ENCODE measurements at places on chromosomes 5 and 9.

DNA sequence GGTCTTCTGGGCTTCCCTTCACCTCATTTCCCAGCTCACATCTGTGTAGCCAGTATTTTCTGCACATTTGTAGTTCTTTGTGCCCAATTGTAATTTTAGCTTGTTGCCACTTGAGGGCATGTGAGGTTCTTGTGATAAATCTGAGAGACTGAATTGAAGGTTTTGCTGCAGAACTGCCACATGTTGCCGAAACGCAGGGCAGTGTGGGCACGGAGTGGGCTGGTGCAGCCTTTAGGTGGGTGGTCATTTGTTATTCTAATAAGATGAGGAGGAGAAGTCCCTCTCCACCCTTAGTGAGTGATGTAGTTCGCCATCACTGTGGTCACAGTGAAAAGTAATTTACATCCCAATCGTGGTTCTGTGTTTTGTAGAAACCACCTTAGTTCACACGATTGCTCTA is 21.2 kb downstream of the OTULIN start:
- peak; percentile 56 for DNase-seq

DNA sequence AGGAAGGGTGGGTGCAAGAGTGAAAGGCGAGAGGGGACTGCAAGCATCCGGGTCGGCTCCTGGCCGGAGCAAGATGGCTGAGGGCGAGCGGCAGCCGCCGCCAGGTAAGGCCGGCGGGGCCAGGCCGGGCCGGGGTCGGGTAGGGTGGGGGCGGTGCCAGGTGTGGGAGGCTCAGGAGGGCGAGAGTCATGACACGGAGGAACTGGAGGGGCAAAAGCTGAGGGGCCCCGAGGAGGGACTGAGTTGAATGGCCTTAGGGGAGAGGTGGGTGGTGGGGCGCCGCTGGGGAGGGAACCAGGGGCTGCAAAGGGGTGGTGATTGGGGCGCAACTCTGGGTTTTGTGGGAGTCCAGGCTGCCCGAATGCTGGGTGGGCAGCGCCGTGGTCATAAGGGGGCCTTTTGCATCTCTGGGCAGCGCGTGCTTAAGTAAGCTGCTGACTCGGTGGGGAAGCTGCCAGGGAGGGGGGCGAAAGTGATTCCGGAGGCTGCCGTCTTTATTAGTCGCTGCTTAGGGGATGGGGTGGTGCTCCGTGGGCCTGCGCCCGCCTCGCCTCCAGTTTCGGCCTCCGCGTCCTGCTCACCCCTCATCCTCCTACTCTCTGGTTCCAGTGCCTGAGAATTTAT is 425 bp downstream of the PTPA start:
- peak; percentile 62 for DNase-seq

DNA sequence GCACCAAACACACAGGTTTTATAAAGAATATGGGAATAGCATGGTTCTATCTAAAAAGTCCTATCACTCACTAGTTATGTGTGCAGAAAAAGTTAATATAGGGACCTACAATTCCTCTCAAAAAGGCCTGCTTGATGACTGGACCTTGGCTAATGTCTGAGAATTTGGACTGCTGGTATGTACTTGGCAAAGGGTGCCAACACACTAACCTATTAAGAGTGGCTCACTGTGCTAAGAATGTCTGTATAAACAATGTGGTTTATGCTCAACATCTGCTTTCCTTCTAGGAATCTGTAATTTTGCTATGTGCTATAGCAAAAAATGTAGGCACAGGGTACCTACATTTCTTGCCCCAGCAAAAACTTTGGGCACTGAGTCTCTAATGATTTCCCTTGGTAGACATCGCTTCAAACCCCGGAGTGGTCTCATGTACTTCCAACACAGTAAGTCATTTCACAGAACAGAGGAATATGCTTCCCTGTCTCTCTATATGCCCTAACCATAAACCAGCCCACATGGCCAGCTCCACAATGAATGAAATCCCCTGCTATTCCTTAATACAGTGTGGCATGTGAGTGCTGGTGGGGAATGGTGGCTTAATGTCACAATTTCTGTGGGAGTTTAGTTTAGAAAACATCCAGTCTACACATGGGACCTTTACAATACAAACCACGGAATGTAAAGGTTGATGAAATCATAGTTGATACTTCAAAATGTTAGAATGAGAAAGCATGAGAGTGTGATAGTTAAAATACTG is 101.7 kb downstream of the UBAP2 start:
- DNase-seq = peak; percentile 94

GRCh38 chr9:89382026-89382986 is 64.0 kb downstream of the SECISBP2 start:
- DNase-seq = no peak

DNA sequence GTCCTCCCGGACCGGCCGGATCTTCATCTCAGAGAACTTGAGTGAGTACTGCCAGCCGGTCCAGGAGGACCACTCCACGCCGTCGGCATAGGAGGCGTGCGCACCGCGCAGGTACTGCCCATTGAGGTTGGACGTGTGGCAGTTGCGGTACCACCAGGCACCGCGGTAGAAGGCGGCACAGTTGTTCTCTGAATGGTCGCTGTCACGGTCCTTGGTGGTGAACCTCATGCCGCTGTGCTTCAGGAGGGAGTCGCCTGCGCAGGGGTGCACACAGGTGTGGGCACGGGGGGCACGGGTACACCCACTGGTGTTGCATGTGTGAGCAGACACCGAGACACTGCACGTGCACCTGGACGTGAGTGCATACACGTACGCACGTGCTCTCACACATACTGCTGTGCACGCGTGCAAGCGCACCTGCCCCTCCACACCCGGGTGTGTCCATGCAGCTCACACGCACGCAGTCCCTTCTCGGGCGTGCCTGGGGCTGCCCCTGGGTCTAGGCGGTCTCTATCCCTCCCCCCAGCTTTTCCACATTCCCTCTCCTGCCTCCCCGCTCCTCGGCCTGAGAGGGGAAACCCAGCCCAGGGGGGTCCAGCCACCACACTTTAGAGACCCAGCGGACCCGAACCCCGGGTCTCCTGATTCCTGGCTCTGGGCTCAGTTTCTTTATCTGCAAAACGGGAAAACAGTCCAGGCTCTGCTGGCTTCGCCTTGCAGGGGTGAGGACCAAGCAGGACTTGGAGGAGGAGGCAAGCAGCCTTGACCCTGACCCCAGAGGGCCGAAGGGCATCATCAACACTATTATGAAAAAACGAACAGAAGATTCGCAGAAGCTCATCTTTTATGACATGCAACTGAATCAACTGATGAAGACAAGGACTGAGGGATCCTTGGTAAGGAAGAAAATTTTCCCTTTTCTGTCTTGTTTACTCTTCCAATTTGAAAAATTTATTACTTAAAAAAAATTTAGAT is 7.7 kb upstream of the QRFP start:
- no peak for DNase-seq

DNA sequence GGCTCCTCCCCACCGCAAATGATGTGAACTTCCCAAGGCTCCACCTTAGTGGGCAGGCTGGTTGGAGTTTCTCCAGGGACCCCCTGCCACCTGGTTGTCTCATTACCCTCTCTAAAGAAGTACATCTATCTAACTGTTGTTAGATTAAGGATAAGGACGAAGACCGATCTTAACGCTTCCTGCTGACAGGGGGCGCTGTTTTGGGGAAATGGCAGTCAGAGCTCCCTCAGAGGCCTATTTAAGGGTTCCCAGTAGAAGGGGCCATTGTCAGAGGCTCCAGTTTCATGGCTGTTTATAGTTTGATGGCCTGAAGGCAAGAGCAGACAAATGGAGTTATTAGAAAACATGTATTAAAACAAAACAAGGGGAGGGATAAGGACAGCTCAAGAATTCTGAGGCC is 100.1 kb downstream of the SPEF2 start:
- DNase-seq = no peak

GRCh38 chr9:78938821-78939220 is 632.9 kb upstream of the TLE4 start:
- no peak for DNase-seq

DNA sequence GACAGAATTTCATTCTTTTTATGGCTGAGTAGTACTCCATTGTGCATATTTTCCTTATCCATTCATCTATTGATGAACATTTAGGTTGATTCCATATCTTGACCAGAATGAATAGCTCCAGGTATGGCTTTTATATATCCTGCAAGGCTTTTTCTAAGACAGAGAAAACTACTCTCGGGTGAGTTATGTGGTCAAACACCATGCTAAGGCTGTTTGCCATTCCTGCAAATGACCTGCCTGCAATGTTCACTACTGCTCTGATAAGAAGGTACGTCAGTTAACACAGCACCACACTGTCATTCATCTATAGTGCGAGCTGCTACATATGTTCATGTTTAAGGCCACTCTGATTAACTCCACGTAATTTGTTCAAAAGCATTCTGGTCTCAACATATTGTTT is 256.8 kb upstream of the RGMB start:
- no peak for DNase-seq

GRCh38 chr9:124652615-124653393 is 118.3 kb downstream of the NR6A1 start:
- DNase-seq = peak; percentile 91

DNA sequence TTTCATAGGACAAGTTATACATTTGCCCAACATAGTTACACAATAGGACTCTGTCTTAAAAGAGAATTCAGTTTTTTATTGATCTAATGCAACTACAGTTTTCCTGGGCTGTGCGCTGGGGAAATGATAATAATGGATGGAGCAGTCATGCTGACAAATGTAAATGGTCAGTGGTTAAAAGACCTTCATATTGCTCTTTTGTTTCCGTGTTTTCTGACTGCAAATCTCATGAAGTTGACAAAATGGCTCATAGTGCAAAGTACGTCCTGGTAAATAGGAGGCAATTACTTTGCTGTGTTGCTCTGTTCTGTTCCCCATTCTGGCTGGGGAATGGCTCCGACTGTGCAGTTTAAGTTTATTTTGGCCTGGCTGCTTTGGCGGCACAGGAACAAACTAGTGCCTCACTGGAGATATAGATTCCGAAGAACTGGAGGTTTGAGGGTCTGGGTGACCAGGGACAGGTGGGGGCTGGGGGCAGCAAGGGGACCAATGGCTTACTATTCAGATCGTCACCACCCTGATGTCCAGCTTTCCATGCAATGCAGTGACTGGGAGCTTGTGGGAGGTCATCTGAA is 54.3 kb downstream of the PTTG1 start:
- DNase-seq = no peak

GRCh38 chr9:35106343-35106730 is 3.4 kb upstream of the STOML2 start:
- DNase-seq = no peak

DNA sequence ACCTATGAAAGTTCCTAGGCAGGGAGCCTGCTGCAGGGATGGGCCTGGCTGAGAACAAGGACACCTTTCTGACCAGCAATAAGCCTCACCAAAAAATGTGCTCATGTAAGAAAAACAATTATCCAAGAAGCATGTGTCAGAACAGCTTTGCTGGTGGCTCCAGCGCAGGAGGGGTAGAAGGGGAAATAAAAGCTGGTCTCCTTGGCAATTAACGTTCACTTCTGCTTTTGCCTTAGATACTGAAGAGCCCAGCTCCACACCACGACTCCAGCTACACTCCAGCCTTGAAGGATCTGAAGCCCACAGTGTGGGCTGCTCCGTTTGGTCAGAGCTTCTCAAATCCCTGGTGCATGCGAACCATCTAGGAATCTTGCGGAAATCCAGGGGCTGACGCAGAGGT is 107.6 kb upstream of the PHYKPL start:
- no peak for DNase-seq

DNA sequence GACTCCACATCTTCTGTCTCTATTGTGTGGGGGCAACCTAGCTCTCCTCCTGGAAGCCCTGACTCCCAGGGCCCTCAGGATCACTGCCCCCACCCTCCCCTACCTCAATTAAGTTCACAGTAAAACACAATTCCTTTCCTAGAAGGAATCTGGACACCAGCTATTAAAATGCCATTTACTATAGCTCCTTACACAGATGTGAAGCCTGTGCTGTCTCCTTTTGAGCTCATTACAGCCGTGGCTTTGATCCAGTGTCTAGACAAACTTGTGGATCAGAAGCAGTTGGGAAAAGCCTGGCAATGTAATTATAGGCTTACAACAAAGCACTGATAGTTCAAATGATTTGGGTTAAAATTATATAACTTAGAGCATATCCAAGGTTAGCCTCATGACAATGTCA is 107.0 kb upstream of the SMIM23 start:
- no peak for DNase-seq

DNA sequence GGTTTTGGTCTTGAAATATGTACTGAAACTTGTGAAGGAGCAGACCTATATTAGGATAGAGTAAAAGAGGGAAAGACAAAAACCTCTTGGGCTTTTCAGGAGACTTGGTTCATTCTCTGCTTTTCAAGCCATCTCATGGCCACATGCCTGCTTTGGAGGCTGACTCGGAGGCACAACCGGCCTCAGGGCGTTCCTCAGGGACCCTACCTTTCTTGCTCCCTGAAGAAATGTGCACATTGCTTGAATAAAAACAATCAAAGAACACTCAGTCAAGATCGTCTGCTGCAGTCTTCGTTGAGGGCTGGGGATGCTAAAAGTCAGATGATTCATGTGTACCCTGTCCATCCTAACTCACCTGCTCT is 994 bp downstream of the IRGM start:
- DNase-seq = no peak

DNA sequence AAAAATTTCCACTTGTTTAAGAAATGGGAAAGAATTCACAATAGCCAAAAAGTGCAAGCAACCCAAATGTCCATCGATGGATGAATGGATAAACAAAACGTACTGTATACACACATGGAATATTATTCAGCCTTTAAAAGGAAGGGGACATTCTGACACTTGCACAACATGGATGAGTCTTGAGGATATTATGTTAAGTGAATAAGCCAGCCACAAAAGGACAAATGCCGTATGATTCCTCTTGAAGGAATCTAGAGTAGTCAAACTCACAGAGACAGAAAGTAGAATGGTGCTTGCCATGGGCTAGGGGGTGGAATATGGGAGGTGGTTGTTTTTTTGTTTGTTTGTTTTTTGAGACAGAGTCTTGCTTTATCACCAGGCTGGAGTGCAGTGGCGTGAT is 3.8 kb upstream of the ATP6V0E1 start:
- peak; percentile 37 for DNase-seq

- DNase-seq = no peak
Measured at GRCh38 chr5:158565017-158565789, 534.5 kb downstream of the EBF1 start.

GRCh38 chr9:101247297-101247696 is 137.5 kb downstream of the BAAT start:
- DNase-seq = no peak

DNA sequence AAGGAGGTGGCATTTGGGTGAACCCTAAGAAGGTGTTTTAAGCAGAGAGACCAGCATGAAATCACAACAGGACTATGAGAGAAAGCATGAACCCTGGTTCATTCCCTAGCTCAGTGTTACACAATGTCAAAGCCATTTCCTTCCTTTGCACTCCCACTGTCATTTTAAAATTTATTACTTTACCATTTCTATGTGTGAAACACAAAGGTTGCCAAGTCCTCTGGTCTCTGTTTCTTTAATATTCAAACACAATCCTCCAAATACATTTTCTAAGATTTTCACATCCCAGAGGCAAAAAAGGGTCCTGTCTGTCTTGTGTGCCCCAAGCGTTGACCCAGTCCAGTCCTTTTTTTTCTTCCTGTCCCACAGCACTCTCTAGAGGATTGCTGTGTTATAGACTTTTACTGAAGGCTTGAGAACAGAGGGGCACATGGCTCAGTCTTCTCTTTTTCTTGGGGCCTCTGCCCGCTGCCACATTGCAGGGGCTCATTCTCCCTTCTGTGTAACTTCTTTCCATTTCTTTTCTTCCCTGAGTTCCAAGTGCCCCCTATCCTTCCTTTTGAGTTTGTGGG is 78.6 kb upstream of the SLC28A3 start:
- no peak for DNase-seq
